Trophoblast cell (in vitro differentiated cells and primary cell): ENCODE measurements at places on chromosomes 5 and 9.
A peak's percentile ranks its signal among the peaks of the same experiment; 100 is the strongest.

- DNase-seq, result peak; percentile 63
Observed at GRCh38 chr5:87127956-87128687, 139.6 kb upstream of the RASA1 start.

- no peak for DNase-seq
Observed at GRCh38 chr5:166595274-166595951, 1696.0 kb upstream of the WWC1 start.

- no peak for DNase-seq
Observed at GRCh38 chr5:103408408-103408807, 149.8 kb downstream of the MACIR start.

- DNase-seq, result peak; percentile 20
Observed at GRCh38 chr9:82021198-82021597, 32.6 kb downstream of the SPATA31D1 start.

GRCh38 chr9:135016037-135016640 lies 71.3 kb upstream of the OLFM1 start:
- DNase-seq, result no peak

- DNase-seq, result no peak
Observed at GRCh38 chr5:181243018-181243563, 615 bp downstream of the RACK1 start.

GRCh38 chr9:21985964-21986667 lies 8.1 kb downstream of the CDKN2A start:
- no peak for DNase-seq

DNA sequence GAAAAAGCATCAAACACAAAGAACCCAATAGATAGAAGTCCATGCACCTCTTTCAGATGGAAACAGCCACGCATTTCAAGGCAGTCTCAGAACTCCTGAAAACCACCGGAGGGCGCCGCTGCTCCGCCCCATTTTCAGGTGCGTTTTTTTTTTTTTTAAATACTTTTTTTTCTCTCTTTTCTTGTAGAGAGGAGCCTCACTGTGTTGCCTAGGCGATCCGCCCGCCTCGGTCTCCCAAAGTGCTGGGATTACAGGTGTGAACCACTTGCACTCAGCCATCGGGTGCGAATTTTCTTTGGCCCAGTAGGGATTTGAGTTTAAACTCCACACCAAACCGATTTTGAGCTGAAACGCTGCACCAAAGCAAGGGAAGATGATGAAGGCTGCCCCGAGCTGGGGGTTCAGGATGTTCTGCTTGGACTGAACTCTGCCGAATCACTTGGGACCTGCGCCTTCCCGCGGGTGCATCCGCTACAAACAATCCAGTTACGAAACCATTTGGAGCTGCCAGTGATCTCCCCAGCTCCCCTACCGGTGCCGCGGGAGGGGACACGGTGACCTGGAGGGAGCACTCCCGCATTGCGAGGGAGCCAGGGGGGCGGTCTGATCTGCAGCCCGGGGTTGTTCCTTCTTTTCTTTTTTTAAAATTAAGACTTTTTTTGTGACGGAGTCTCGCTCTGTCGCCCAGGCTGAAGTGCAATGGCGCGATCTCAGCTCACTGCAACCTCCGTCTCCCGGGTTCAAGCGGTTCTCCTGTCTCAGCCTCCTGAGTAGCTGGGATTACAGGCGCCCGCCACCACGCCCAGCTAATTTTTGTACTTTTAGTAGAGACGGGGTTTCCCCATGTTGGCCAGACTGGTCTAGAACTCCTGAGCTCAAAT lies 1.4 kb downstream of the PTGR1 start:
- peak; percentile 82 for DNase-seq

- no peak for DNase-seq
Observed at GRCh38 chr5:15609076-15609725, 109.2 kb downstream of the FBXL7 start.

GRCh38 chr5:93340881-93341280 lies 240.1 kb downstream of the NR2F1-AS1 start:
- no peak for DNase-seq

DNA sequence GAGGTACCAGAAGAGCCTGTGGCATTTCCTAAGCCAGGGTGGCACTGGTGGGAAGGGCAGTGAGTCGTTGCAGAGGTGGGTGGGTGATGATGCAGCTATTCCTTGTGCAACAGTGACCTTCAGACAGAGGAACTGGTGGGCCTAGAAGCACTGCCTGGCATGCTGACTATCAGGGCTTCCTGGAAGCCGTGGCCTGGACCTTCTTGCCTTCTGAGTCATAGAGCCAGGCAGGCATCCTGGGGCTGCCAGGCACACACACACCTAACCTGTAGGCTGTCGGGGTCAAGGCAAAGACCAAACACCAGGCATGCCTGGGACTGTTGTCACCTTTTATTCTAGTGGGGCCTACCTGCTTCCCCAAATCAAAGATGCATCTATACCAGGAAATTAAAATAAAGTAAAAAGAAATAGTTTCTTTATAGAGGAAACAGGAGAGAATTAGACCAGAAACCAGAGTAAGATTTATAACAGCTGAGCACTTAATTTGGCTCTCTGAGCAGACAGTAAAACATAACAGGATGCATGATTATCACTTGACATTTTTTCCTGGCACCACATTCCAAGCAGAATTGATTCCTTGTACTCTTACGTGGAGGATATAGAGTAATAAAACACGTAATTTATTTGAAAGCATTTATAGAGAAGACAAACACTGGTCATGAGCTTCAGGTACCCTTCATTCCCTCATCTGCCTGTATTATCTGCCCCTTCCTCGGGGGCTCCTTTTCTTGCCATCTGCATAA lies 25.1 kb downstream of the NANS start:
- DNase-seq, result peak; percentile 94

DNA sequence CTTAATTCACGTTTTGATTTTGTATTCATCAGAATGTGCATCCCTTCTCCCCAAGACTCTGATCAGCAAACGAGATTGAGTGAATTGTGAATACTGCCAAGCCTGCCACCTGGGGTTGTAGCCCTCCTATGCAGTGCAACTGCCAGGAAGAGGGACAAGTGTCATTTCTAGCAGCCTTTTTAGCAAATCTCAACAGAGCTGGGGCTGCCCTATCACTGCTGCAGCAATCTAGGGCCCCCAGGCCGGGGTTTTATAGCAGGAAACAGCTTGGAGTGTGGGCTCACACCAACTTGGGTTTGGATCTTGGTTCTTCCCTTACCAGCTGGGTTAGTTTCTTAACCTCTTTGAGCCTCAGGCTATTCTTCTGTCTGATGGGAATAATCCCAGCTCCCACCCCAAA lies 4.0 kb downstream of the CSF1R start:
- no peak for DNase-seq

DNA sequence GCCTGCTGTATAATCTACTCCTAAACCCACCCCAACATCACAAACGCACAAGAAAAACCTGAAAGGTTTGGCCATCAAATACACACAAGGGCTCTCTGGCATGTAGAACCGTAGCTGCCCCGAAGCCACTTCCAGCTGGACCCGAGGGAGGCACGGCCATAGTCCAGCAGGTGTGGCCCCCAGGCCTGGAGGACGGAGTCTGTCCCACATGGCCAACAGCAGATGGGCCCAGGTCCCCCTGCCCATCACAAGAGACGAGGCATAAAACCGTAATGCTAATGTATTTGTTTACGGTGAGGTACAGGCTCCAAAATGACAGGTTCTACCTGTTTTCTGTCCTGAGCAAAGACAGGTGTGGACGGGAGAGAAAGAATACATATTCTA lies 234.2 kb downstream of the SYK start:
- peak; percentile 13 for DNase-seq

GRCh38 chr5:154782812-154783592 lies 27.8 kb downstream of the LARP1 start:
- no peak for DNase-seq

- no peak for DNase-seq
Observed at GRCh38 chr5:151088986-151089385, 8.2 kb upstream of the TNIP1 start.

GRCh38 chr5:138985683-138986082 lies 110.5 kb upstream of the LRRTM2 start:
- DNase-seq, result no peak

DNA sequence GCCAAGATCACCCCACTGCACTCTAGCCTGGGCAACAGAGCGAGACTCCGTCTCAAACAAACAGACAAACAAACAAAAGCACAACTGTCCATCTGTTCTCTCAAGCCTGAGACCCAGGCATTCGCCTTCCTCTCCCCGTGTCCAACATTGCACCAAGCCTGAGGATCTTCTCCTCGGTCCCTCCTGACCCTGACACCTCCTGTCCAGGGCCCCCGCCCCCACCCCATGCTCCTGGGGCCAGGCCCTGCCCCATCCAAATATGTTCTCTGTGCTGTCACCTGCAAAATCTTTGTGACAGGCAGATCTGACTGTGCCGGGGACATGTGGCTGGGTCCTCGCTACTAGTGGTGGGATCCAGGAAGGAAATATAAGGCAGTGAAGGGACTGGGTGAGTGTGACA lies 33.4 kb upstream of the UNC5A start:
- DNase-seq, result no peak

GRCh38 chr5:91367344-91367743 lies 15.8 kb downstream of the ARRDC3 start:
- DNase-seq, result no peak

GRCh38 chr5:132775476-132775961 lies 1.5 kb downstream of the SEPTIN8 start:
- peak; percentile 91 for DNase-seq

DNA sequence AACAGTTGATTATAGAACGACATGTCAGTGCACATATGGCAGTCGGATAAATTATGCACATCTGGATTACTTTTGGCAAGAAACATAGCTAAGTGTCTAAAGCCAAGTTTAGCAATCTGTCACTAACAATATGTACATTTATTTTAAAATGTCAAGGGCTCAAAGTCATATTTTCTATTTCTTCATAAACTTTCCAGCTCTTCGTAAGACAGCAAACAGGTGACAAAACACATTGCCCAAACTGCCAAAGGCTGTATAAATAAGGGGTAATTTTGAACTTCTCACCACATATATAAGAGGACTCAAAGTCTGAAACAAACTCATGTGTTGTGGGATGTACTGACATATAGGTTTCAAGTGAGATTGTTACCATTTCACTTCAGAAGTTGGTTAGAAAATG lies 237.2 kb downstream of the ARL15 start:
- no peak for DNase-seq

DNA sequence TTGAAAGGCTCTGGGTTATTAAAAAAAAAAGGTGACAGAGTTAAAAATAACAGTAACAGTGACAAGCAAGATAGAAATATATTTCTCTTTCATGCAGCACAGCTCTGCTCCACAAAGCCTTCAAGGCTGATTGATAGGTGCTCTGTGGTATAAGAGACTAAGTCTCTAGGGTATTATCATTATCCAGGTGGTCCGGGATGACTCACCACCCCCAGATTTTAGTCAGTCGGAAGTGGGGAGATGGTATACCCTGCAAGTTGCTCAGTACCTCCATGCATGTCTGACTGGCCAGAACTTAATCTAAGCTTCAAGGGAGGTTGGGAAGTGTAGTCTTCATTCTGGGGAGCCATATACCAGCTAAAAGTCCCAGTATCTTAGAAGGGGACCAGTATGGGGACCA lies 76.1 kb downstream of the SLC1A3 start:
- DNase-seq, result no peak

DNA sequence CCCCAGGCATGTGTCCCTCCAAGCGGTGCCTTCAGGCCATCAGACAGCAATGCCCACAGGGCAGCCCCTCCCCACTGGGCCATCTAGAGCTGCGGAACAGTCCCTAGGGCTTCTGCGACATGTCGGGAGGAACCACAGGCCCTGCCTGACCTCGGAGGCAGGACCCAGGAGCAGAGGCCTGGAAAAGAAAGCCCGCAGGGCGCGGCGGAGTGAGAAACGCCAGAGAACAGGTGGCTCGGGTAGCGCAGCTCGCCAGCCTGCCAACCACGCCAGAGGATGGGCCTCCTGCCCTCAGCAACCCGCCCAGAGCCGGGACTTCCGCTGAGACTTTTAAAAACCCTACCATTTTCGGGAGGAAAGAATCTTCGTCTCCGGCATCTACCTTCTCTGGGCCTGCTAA lies 715 bp downstream of the LCN8 start:
- DNase-seq, result no peak

GRCh38 chr9:120480707-120481106 lies 99.3 kb downstream of the CDK5RAP2 start:
- no peak for DNase-seq

GRCh38 chr5:122772446-122772845 lies 2.4 kb upstream of the SNX2 start:
- peak; percentile 72 for DNase-seq
